ENCODE measurements at places on chromosomes 11 and 22.

GRCh38 chr11:60515144-60515855 is at the start of gene MS4A13:
Gene MS4A13, plus strand, starts transcription at chr11:60515392. Its CDS starts 2,692 bp downstream, at chr11:60518084.
- no peak for DNase-seq

- DNase-seq, result no peak
Observed at GRCh38 chr11:2837096-2837601, 48.4 kb downstream of the CDKN1C start.

GRCh38 chr22:26516503-26516902 is 4.2 kb upstream of the TFIP11 start:
- peak; percentile 78 for DNase-seq

GRCh38 chr22:37998543-37998942 is 14.2 kb upstream of the SOX10 start:
- no peak for DNase-seq

GRCh38 chr11:2836315-2837095 is 49.1 kb downstream of the CDKN1C start:
- no peak for DNase-seq

- peak; percentile 54 for DNase-seq
Observed at GRCh38 chr22:46071451-46072109, 78.7 kb upstream of the PPARA start.

DNA sequence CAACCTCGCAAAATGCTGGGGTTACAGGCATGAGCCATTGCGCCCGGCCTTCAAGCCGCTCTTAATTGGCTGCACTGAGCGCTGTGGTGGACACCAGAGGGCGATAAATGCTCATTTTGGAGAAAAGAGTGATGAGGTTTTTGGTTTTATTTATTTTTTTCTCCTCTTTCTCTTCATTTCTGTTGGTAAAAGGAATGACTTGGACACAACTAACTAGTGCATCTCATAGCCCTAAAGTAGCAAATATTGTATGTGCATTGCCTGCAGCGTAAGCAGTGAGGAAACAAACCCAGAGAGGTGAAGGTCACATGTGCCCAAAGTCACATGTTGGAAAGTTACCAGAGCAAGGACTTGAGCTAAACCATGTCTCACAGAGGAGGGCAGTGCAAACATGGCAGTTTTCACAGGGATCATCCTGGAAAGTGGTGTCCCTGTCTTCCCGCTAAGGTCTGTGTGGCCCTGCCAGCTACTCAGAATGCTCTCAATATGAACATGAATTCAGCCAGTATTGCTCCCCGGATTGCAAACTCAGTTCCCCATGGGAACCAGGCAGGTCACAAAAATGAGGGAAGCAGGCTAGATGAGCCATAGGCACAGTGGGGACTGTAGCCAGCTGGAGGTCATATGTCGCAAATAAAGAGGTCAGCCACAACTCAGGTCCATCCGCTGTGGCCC is 8.6 kb upstream of the CD82 start:
- DNase-seq, result peak; percentile 71

GRCh38 chr11:73833067-73833466 is 43.6 kb downstream of the COA4 start:
- no peak for DNase-seq

DNA sequence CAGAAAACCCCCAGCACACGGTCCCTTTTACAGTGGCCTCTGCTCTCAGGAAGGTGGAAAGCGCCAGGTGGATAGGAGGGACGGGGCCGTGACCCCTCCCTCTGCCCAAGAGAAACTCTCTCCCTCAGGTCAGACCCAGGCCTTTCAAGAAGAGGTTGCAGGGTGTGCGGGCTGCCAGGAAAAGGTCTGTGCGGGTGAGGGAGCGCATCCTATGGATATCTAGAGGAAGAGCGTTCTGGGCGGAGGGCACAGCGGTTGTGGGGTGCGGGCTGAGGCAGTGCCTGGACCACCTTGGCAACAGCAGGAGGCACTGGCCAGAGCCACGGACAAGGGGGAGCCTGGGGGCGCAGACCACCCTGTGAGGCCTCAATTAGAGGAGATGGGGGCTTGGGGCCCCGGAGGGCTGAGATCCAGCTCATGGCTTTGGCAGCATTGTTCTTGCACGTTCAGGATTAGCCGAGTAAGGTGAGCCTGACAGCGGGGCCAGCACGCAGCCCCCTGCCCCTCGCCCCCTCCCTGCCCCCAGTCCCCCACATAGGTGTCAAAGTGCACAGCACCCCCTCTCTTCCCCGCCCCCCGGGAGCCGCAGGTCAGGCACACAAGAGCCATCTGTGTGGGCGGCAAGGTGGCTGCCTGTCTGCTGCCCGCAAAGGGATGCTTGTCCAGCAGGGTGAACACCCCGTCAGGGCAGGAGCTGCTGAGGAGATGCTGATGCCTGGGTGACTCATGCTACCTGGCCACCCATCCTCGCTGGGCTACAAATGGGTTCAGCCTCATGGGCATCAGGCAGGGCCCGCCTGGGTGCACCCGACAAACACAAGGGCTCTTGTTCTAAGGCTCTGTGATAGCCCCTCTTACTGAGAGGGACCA is 92.8 kb upstream of the KCNQ1OT1 start:
- no peak for DNase-seq

- peak; percentile 75 for DNase-seq
Observed at GRCh38 chr11:36376888-36377758, 81.0 kb downstream of the PRR5L start.

DNA sequence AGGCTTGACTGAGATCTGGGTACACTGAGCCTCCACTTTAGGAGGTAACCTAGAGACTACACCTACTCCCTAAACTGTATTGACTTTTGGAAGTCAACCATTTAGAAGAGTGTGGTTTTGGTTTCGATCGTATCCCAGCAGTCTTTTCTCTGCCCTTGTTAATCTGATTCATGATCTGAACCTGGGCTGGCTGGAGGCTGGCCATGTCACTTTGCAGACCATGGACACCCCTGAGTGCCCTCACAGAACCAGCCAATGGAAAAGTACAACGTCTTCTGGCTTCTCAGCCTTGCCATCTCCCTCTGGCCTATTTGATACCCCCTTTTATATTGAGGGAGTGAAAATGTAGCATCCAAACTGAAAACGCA is 10.8 kb downstream of the EHF start:
- DNase-seq, result no peak

GRCh38 chr11:82365351-82365750 is 368.3 kb downstream of the FAM181B start:
- DNase-seq, result no peak

- peak; percentile 15 for DNase-seq
Observed at GRCh38 chr11:93082900-93083299, 113.4 kb downstream of the MTNR1B start.

- no peak for DNase-seq
Observed at GRCh38 chr11:57318178-57318577, 6.6 kb downstream of the TNKS1BP1 start.

- no peak for DNase-seq
Observed at GRCh38 chr11:73130181-73130580, 11.9 kb downstream of the FCHSD2 start.

DNA sequence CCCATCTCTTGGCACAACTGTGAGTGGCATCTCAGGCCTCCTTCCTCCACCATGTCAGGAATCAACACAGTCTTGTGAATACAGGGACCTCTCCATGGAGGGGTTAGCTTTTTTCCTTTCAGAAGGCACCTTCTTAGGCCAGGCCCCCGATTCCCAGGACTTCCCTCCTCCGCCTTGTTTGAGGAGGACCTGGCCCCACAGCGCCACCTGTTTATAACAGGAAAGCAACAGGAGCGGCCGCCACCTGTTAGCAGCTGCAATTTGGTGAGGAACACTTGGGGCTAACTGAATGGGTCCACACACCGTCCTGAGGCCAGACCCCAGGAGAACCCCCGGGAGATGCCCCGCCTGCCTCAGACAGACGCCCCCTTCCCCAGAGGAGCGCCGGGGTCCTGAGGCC is 3.8 kb upstream of the PKP3 start:
- no peak for DNase-seq

DNA sequence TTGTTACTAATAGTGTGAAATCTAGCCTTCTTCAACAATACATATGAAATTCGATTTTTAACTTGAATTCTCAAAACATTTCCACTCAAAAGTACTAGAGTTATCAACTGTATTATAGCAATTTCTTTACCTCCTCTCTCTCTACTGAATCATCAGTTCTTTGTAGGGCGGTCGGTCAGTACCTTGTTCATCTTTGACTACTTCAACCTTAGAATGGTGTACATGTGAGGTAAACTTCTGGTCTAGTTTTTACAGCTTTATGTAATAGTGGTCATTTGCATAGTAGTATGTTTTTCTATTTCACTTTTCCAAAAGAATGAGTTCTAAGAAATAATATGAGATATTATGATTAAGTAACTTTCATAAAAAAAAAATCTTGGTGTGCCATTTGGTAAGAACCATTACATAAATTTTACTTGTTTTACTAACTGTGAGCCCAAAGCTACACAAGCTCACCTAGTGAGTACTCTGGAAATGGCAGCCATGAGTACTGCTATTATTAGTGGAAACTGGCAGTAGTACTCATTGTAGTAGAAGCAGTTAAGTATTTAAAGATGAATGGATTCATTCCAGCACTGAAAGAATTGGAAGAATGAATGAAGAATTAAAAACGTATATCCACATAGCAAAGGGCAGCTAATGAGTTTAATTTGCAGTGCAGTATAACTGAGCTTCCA is 30.1 kb downstream of the SESN3 start:
- DNase-seq, result no peak

GRCh38 chr11:12013781-12014180 is 5.4 kb upstream of the DKK3 start:
- DNase-seq, result no peak

DNA sequence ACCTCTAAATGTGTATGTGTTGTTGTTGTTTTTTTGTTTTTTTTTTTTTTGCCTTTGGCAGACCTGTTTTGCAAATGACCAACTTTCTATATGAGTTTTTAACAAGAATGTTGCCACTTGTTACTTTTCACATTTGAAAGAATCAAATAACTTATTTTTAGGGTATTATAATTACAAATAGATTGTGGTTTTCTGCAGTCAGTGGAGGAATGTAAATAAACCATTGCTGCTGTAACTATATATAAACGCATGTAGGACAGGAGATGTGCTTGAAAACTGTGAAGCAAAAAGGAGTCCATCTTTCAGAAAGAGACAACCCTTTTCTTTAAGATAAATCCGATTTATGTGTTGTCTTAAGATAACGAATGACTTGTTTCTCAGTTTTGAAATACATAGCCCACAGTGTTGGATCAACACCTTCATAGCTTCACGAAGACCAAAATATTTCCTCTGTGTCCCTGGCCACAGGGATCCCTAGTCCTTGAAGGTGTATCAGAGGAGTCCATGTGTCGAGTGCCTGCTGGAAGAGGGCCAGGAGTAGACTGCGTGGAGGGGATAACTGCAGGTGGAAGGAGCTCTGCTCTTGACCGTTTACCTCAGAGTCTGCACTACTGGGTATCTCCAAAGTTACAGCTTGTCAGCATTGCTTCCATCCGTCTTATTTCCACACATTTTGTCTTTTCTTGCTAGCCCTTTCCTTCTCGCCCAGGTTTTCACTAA is 24.7 kb downstream of the TNRC6B start:
- DNase-seq, result no peak

All from activated CD4-positive, alpha-beta T cell treated with anti-CD3 and anti-CD28 coated beads, Interleukin-2, amount 50 U/mL, for 16 hours (primary cell).